ENCODE measurements at places on chromosomes 5 and 9.

GRCh38 chr5:111741278-111741677 is 15.7 kb downstream of the NREP start:
- no peak for DNase-seq

DNA sequence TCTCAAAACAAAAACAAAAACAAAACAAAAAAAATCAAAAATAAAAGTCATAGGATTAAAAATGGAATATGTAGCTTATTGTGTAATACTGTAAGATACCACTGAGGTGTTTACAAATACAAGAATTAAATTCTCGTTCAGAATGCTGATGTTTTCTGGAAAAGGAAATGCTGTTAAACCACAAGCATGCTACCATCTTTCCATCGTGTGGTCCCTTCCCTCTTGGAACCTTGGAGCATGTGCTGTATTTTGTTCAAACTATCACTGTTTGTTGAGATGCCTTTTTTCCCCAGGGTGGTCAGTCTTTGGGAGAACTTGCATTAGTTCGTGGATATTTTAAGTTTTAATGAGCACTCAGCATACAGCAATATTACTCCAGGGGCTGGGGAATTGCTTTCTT is 39.7 kb downstream of the SUB1 start:
- DNase-seq = no peak

DNA sequence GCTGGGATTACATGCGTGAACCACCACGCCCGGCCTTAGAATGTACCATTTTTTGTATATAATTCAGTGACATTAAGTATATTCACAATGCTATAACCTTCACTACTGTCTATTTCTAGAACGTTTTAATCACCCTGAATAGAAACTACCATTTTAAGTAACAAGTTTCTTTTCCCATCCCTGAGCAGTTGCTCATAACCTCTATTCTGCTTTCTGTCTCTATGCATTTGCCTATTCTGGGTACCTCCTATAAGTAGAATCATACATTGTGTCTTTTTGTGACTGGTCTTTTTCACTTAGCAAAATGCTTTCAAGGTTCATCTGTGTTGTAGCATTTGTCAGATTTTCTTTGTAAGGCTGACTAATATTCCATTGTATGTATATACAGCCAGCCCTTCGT is 39.9 kb downstream of the DDX46 start:
- no peak for DNase-seq

DNA sequence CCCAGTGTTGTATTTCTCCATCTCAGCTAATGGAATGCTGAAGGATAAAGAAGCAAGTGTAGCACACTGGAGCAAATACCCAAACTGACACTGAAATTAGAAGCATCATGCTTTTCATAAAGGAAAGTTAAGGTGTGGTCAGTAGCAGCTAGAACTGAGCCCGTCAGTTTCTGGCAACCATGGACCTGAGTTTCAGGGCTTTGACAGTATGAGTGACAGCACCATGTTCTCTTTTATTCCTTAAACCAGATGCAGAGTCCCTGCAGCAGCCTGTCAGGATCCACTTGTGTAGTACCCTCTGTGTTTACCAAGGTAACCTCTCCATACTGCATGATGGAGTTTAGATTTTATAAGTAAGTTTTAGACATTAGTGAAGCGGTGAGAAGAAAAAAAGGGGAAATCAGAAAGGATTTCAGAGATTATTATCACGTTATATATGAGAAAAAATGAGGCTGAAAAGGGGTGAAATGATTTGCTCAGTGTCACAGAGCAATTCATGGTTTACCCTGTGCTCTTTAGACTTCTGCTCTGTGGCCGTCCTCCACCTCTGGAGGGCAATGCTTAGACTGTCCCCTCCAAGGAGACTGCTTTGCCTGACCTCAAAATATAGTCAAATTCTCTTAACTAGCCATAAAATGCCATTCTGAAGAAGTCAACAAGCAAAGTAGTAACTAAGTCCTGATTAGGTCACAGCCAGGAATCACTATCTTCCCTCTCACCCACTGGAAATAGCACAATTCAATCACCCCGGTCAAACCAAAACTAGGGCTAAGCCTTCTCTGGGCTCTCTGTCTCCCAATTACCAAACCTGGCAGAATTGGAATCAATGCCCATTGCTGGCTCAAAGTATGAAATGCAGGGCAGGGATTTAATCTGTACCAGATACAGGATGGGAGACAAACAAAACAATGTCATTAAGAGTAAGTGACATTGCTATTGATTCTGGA is 10.5 kb upstream of the MYOT start:
- DNase-seq = no peak

DNA sequence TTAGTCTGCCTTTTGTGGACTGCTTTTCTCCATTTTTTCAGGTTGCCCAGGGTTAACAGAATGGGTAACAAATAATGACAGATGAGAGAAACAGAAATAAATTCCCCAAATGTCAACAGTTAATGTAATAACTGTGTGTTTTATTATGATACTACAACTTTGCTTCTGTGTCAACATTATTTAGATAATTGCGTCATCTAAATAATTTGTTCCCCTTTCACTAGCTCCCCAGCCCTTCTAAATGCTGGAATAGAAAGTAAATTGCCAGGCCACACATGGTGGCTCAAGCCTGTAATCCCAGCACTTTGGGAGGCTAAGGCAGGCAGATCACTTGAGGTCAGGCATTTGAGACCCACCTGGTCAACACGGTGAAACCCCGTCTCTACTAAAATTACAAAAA is 53.5 kb downstream of the RNF38 start:
- no peak for DNase-seq

GRCh38 chr9:96619124-96619465 is 548 bp downstream of the CDC14B start:
- DNase-seq = peak; percentile 21

DNA sequence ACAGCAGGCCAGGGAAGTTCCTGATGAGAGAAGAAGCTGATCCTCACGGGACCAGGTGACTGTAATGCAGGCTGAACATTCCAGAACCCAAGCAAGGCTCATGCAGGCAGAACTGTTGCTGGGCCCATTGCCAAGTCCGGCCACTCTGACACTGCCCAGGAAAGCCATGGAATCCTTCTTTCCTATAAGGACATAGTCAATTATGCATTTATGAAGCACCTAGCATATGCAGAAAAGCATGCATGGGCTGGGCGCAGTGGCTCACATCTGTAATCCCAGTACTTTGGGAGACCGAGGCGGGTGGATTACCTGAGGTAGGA is 83.7 kb upstream of the SLC1A3 start:
- peak; percentile 35 for DNase-seq

DNA sequence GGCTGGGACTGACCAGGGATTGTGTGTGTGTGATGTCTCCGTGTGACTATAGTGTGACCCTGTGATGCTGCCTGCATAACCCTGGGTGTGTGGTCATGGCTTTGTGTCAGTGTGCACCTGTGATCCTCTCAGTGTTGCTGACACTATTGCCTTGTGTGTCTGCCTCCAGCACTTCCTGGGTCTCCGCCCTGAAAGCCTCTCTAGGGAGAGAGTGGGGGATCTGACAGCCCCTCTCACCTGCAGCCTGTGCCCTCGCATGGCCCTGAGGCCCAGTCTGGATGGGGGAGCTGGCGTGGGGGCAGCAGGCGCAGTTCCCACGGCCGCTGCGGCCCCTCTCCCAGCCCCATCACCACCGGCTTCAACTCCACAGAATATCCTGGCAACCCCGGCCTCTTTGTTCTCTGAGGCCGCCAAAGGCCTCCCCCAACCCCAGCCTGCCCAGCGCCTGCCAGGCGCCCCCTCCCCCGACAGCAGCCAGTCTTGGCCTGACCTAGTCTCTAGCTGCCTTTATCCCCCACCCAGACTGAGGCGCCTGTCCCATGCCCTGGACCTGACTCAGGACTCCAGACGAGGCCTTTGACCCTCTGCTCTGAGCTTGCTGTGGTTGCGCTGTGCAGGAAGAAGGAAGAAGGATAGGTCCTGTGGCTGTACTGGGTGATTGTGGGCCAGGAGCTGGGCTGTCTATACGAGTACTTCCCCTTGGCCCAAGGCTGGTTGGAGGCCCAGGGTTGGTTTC is 38.7 kb downstream of the CXXC5 start:
- DNase-seq = no peak

DNA sequence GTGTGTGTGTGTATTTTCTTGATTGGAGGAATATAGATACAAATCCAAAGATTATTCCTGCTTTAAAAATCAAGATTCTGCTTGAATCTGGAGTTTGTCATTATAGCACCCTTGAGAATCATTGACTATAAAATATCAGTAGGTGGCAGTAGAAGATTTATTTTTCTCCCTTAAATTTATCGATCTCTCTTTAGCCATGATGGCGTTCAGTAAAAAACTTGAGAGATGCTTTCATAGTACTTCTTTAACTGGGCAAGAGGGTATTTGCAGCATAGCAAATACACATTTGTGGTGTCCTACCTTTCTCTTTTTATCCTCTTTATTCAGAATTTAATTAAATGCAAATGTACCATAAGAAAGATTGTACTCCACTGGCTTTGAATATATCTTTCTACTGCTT is 307.7 kb downstream of the ADGRV1 start:
- DNase-seq = no peak

DNA sequence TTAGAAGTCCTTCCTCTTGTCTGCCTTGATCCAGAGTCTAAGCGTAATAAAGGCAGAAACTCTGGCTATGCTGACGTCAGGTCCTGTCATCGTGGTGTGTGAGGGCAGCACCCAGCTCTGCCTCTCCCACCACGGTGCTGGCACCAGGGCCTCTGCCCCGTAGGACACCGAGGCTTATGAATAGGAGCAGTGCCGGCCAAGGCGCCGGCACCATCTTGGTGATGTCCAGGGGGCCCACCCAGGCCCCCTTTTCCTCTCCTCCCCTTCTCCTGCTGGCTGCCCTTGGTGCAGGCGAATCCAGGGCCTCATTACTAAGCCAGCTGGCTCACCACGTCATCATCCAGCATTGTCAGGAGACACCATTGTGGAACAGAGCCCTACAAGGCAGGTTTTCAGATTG is 252.3 kb downstream of the FANCC start:
- no peak for DNase-seq

DNA sequence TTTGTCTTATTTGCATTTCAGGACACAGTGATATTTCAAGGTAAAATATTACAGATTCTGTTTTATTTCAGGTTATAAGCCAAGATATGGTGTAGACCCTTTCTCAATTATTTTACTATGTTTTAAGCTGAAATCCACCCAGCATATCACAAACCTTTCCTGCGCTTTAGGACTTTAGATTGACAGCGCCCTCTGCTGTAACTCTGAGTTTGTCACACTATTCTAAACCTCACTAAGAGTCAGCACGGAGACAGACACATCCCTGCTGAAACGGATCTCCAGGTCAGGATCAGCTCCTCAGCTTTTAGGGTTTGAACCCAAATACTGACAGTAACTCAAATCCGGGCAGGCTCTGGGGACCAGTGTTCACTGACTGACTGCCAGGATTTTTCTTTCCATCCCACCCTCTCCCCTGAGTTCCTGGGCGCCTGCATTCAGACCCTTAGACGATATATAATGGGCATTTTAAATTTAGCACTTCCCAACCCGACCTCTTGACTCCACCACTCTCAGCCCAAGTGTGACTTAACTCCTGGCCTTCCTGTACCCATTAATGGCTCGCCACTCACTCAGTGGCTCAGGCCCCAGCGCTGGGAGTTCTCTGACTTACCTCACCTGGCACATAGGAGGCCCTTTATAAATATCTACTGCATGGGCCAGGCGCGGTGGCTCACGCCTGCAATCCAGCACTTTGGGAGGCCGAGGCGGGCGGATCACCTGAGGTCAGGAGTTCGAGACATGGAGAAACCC is 33.5 kb downstream of the TLX3 start:
- peak; percentile 36 for DNase-seq

- no peak for DNase-seq
These were observed 10.3 kb upstream of the RGMB start for GRCh38 chr5:98763001-98763630.

GRCh38 chr9:70959366-70959765 is 162.1 kb downstream of the TRPM3 start:
- DNase-seq = no peak

GRCh38 chr5:75610201-75610600 is 1.1 kb upstream of the ANKDD1B start:
- DNase-seq = no peak

DNA sequence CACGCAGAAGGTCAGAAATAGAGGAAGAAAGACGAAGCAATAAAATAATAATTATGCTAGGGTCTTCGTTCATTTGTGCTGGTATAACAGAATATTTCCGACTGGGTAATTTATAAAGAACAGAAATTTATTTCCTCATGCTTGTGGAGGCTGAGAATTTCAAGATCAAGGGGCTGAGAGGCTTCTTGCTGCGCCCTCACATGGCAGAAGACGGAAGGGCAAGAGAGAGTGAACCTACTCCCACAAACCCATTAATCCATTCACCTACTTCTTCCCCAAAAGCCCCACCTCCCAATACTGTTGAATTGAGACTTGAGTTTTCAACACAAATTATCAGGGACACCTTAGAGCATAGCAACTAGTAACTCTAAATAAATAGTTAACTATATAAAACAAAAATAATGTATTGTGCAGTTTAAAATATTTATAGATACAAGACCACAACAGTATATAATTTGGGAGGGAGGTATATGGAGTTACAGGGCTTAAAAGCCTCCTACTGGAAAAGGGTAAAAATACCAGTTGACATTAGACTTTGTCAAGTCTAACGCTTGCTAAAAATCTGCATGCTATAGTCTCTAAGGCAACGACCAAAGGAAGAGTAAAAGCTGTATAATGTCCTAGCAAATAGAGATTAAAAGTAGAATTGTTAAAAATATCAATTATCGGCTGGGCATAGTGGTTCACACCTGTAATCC is 40.3 kb upstream of the NAA35 start:
- DNase-seq = no peak

- no peak for DNase-seq
These were observed 182.4 kb upstream of the ATP10B start for GRCh38 chr5:161034451-161034850.

GRCh38 chr9:76373173-76373783 is 20.9 kb downstream of the RFK start:
- DNase-seq = peak; percentile 30

GRCh38 chr9:136668983-136669790 is 6.5 kb downstream of the EGFL7 start:
- DNase-seq = no peak

GRCh38 chr5:116632890-116633289 is 58.3 kb upstream of the SEMA6A start:
- no peak for DNase-seq

DNA sequence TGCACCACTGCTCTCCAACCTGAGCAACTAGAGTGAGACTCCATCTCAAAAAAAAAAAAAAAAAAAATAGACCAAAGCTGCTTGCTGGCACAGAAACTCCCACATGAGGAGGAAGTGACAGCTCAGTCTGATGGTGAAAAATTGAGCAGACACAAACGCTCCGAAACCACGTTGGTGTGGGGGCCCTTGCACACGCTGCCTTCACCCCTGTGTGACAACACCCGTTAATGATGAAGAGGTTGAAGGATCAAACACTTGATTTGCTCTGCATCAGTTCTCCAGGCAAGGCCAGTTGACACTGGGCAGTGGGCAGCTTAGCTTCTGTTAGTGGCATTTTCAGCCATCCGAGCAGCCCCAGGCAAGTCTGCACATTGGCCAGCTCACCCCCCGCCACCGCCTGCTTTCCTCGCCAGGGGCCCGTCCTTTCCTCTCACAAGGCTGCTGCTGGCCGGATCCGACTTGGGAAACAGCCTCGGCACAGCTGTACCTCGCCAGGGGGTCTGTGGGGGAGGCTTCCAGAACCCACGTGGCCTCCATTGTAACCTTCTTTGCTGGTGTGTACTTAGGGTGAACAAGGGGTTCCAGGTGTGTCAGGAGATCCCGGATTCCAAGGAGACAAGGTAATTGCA is 79.8 kb downstream of the COL27A1 start:
- no peak for DNase-seq

Measured in thyroid gland (tissue), 4 donors.